ENCODE measurements at places on chromosomes 13 and 19.

- no peak for DNase-seq
Observed at GRCh38 chr13:41851351-41851750, 109.6 kb downstream of the VWA8 start.

DNA sequence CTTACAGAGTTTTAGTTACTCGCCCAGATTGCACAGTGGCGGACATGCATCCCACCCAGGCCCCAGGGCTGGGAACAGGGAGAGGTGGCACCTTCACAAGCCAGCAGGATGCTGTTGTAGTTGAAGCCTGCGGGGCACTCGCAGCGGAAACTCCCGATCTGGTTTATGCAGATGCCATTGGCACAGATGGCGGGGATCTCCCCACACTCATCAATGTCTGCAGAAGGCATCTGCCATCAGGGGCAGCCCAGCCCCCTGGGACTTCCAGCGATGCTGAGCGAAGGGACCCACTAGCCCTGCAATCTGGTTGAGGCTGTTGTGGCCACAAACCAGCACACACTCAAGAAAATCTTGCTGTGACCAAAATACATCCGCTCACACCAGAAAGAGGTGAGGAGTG lies 44.6 kb downstream of the CCL25 start:
- DNase-seq: no peak

- DNase-seq: no peak
Observed at GRCh38 chr19:40745402-40745780, 4.9 kb downstream of the ACTMAP start.

- DNase-seq: no peak
Observed at GRCh38 chr13:35501661-35502235, 25.3 kb upstream of the MAB21L1 start.

DNA sequence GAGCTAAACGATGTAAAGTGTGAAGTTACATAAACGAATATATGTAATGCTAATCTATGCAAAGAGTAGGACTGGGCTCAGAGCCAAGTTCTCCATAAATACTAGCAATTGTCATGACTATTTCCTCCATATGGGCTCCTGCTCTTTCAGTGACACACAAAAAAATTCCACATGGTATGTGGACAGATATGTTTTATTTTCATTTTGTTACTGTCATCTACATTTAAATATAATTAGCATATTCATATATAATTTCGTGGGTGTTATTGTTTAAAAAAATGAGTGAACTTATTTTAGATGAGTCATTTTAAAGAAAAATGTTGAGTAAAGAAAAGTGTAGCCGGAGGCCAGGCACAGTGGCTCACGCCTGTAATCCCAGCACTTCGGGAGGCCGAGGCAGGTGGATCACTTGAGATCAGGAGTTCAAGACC lies 5.0 kb upstream of the IGSF23 start:
- DNase-seq: no peak

GRCh38 chr19:29299416-29300380 lies 86.7 kb upstream of the UQCRFS1 start:
- DNase-seq: no peak

GRCh38 chr13:73922493-73923393 lies 211.5 kb downstream of the KLF12 start:
- DNase-seq: no peak

DNA sequence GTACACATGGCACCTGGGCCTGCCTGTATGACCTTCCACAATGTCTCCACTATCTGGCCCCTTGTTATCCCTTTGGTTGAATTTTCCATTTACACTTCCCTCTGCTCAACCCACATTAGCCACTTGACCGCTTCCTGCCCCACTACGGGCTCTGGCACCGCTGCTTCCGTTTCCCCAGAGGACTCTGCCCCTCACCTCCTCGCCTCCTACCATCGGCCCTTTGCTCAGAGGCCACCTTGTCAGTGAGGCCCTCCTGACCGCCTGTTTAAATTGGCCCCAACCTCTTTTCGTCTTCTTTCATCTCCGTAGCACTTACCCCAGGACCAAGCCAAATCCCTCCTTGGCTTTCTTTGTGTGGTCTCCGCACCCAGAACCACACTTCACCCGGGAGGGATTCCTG lies 47.4 kb downstream of the SOX1 start:
- no peak for DNase-seq

All from NT2/D1 (cell line).